ENCODE measurements at places on chromosomes 6 and 20.

DNA sequence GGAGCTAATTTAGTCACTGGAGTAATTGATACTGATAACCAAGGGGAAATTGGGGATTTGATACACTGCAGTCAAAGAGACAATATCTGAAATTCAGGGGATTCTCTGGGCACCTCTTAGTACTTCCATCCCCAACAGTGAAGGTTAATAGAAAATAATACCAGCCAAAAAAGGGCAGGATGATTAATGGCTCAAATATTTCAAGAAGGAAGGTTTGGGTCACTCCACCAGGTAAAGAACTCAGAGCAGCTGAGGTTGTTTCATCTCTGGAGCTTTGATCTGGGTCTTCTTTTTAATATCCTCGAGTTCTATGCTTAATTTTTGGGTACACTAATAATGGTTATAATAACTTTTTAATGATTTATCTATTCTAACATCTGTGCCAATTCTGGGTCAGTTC is 70.8 kb downstream of the CDKAL1 start:
- no peak for ATAC-seq

GRCh38 chr6:120804612-120805011 is 529.7 kb downstream of the TBC1D32 start:
- ATAC-seq, result no peak

GRCh38 chr6:44920952-44921491 is 407.1 kb upstream of the RUNX2 start:
- ATAC-seq, result no peak

- no peak for ATAC-seq
Observed at GRCh38 chr6:90450268-90450953, 136.5 kb downstream of the MAP3K7 start.

DNA sequence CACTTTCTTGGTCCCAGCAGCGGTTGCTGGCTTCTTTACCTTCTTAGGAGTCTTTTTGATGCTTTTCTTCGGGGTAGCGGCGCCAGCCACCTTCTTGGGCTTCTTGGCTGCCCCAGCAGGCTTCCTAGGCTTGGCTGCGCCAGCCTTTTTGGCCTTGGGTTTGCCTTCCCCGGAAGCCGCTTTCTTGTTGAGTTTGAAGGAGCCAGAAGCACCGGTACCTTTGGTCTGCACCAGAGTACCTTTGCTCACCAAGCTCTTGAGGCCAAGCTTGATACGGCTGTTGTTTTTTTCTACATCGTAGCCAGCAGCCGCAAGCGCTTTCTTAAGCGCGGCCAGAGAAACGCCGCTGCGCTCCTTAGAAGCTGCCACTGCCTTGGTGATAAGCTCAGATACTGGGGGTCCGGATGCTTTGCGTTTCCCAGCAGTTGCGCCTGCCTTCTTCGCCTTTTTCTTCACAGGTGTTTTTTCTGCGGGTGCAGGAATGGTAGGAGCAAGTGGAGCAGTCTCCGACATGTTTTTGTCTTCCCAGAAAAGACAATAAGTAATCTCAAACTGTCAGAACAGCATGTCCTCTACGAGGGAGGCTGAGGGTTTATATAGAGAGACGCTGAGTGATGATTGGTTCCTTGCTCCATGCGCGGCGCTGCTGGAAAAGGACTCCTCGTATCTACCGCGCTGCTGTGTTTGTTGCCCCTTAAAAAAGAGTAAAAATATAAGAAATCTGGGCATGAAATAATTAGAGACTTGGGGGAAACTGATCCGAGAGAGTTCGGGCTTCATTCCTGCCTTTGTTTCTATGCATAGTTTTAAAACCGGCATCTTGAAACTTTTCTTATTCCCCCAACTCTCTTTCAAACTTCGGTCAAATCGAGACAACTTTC is 130.3 kb upstream of the BTN3A2 start:
- peak; percentile 84 for ATAC-seq

GRCh38 chr6:129920103-129920798 is 59.1 kb upstream of the TMEM244 start:
- ATAC-seq, result no peak

Measured in gastroesophageal sphincter (tissue), 4 donors.